Right renal cortex interstitium (tissue), 3 donors: ENCODE measurements at places on chromosomes 16 and 17. TPM values are rescaled to one million over a fixed set of nuclear protein-coding genes. Genes with fewer than 3 reads are reported as not detected.

Gene GNGT2
- polyA plus RNA-seq = 2.2 TPM

DNA sequence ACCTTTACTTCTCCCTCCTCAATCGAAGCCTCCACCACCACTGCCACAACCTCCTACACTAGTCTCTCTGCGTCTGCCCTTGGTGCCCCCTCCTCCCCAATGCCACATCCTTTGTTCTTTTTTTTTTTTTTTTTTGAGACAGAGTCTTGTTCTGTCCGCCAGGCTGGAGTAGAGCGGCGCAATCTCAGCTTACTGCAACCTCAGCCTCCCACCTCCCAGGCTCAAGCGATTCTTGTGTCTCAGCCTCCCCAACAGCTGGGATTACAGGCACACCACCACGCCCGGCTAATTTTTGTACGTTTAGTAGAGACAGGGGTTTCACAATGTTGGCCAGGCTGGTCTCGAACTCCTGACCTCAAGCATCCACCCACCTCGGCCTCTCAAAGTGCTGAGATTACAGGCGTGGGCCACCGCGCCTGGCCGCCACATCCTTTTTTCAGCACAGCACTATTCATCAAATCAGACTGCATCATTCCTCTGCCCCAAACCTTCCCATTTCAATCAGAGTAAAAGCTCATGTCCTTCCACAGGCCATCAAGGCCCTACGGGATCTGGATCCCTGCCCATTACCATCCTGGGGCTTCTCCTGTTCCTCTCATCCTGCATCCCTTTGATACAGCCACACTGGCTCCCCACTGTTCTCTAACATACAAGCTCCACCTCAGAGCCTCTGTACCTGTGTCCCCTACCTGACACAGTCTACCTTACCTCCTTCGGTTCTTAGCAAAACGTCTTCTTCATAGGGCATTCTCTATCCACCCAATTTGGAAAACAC, 2.0 kb downstream of the KLHL11 start:
- no peak for DNase-seq

- no peak for DNase-seq
Measured at GRCh38 chr17:56665864-56666263, 72.4 kb downstream of the NOG start.

Gene KRTAP4-11
- polyA plus RNA-seq = not detected

- no peak for DNase-seq
Measured at GRCh38 chr16:80894091-80894490, 89.7 kb upstream of the CDYL2 start.

- DNase-seq = no peak
Measured at GRCh38 chr17:75418531-75418930, 13.1 kb upstream of the GRB2 start.

GRCh38 chr17:82647593-82648164, 565 bp downstream of the WDR45B start:
- no peak for DNase-seq

- no peak for DNase-seq
Measured at GRCh38 chr16:80846680-80847079, 42.3 kb upstream of the CDYL2 start.

Gene FOXC2
- polyA plus RNA-seq = 40.1 TPM

Gene CHST5
- 0.78 TPM for polyA plus RNA-seq

DNA sequence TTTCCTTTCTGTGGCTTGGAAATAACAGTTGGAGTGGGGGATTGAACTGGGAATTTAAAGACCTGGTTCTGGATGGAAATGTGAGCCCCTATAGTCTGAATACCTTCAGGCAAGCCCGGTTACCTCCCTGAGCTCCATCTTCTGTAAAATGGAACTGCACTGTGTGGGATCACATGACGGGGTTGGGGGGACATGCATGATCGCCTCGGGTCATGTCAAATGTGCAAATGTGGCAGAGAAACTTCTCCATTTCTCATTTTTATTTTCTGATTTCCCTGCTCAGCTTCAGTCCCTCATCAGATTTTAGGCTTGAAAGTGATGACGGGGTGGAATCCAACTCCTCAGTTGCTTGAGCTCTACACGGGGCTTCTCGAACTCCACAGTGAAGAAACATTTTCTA, 1.5 kb downstream of the MT1B start:
- DNase-seq = no peak

Gene CDC6
- 23.5 TPM for polyA plus RNA-seq

GRCh38 chr17:80474961-80475909, 1.2 kb downstream of the NPTX1 start:
- DNase-seq = no peak

- no peak for DNase-seq
Measured at GRCh38 chr17:65109990-65110680, 27.0 kb upstream of the RGS9 start.

DNA sequence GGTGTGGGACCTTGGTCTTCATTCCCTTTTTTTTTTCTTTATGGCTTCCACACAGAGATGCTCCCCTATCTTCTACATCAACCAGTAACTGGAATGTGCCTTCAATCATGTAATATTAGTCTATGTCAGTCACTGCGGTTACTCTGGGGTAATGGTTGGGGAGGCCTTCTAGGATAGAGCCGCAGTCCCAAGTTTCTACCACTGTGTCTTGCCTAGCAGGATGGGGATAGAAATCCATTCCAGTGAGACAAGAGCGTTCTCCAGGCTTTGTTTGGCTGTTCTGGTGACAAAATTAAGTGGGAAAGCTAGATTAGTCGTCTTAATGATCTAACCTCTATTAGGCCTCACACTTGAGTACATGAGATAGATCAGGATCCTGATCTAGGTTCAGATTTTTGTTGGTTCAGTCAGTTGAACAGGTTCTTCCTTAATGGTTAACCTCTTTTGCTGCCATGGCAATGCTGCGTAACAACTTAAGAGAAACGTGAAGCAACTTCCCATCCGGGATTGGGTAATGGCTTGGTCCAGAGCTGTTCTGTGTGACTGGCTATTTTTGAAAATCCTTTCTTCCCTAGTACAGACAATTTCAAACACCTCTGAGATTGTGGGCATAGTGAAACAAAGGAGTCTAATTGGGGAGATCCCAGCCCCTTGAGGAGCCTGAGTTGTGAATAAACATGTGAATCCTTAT, 8.7 kb downstream of the MSL1 start:
- no peak for DNase-seq

Gene ABCC12
- polyA plus RNA-seq = not detected

DNA sequence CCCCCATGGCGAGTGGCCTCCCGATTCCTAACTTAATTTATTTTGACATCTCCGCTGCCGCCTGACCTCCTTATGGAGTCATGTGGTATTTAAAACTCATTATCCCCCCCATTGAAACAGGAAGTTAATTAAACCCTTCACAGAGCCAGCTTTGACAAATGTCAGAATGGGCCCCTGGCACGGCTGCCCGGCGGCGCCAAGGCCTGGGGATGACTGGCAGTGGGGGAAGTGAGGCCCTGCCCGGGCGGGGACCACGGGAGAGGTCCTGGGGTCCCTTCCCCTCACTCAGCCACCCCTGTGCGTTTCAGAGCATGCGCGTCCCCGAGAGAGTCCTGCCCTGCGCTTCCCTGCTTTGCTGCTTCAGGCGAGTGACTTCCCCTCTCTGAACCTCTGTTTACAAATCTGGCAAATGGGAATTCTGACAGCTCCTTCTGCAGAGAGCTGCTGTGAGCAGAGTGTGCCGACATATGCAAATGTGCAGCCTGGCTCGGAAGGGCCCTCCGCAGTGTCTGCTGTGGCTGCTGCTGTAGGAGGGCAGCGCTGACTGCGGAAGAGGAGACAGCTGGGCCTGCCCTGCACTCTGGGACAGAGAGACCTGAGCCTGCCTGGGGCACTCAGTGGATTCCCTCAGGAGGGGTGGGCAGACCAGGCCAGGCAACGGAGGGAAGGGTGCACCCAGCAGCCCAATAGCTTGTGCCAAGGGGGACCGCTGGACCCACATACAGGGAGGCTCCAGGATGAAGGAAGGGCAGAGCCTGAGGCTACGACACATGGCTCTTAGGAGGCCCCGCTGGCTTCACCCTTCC, 4.4 kb upstream of the ZFPM1 start:
- DNase-seq = no peak

Gene HSD17B1
- 4.1 TPM for polyA plus RNA-seq

Gene ZNF385C
- polyA plus RNA-seq = 7.8 TPM

Gene ZNF200
- 14.6 TPM for polyA plus RNA-seq

Gene SOCS1
- polyA plus RNA-seq = 3.4 TPM

GRCh38 chr17:4712526-4712925, 2.1 kb downstream of the ARRB2 start:
- no peak for DNase-seq

DNA sequence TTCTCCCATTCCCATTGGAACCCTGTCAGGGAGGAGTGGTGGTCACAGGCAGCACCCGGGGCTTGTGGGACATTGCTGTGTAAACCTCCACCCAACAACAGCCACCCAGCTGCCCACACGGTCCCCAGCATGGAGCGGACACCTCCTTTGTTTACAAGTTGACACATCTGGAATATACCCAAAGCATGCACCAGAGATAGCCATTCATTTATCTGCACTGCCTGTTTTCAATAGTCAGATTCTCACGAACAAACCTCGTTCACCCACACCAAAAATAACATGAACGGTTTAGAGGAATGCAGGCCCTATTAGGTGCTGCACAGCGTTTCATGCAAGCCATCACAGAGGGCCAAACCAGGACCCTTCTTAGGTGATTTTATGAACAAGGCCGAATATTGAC, 244.8 kb downstream of the FOXL1 start:
- no peak for DNase-seq

DNA sequence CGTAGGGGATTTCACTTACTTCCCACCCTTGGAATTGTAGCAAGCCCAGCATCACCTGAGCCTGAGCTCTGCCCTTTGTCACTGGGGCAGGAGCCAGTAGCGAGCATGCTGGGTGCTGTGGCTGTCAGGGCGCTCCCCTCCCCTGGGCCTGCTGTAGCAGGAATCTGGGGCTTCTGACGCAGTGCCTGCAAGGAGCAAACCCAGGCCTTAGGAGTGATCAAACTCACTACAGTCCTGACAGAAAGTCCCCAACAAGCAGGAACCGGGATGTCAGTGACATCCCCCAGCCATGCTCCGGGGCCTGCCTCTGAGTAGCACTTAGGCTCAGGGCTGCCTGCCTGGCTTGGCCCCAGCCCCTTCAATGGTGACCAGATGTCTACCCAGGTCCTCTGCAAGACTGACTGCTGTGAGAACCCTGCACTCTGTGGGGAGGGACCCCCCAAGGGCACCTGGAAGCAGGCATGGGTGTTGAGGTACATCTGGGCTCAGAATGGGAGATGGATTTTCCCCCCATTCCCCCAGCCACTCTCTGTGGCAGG, 23.5 kb downstream of the PLD6 start:
- DNase-seq = no peak

- DNase-seq = no peak
Measured at GRCh38 chr17:11690681-11691080, 92.4 kb downstream of the DNAH9 start.

DNA sequence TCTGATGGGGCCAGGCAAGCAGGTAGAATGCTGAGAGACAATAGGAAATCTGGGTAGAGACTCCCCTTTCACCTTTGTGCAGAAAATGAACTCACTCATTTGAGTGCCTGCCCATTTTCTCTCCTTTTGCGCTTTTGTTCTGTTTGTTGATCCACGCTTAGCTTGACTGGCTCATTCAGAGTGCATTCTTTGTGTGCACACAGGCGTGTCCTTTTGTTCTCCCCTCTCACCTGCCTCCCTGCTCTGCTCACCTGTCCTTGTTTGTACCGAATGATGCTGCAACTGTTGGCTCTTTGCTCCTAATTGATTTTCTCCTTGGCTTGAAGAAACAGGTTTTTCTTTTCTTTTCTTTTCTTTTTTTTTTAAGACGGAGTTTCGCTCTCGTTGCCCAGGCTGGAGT, 15.8 kb downstream of the PGS1 start:
- no peak for DNase-seq

- DNase-seq = no peak
Measured at GRCh38 chr16:88064889-88065746, 113.9 kb downstream of the BANP start.

DNA sequence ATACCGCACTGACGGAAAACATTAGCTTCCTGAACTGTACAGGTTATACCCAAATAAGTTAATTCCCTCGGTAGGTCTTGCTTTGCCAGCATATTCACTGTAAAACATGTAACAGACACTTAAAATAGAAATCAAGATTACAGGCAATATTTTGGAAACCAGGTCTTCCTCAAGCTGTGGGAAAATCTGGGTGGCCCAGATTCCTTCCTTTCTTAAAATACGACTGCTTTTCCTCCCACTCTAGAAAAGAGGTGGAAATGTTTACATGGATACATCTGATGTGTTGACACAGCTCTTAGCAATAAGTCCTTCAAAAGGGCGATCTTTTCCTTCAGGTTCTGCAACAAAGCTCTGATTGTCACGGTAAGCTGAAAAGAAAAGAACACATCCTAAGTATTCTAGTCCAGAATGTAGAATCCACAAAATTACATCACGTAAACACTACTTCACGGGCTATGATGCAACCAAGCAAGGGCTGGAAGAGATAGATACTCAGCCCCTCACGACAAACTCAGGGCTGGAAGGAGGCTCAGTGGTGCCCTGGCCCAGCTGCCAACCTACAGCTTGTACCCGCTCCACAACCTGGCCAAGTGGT, 18.4 kb downstream of the STX8 start:
- DNase-seq = no peak

DNA sequence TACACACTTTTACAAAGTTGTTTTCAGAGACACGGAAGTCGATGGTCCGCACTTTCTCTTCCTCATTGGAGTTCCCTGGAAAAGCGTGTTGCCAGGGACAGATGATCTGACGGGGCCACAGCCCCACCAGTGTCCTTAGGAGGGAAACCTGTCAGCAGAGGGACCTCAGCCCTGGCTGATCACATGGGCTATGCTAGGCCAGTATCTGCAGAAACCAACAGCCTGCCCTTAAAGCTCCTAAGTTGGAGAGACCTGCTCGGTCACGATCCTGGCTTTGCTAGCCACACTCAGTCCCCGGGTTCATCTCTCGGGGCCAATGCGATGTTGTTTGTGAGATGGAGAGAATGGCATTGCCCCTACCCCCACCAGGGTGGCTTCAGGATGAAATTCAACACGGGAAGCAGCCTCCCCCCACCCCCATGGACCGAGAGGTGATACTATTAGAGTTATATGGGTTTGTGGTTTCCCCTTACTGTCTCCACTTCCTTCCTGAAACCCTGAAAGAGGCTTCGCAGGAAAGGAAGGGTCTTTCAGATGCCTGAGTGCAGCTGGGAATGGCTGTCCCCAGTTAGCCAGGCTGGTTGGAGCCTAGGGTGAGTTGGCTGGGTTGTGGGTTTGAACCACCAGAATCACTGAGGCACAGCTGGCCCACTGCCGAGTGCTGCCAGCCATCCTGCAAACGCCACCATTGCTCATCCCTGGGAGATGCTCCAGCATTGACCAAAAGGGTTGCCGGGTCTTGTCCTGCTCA, 16.6 kb downstream of the RMI2 start:
- no peak for DNase-seq

DNA sequence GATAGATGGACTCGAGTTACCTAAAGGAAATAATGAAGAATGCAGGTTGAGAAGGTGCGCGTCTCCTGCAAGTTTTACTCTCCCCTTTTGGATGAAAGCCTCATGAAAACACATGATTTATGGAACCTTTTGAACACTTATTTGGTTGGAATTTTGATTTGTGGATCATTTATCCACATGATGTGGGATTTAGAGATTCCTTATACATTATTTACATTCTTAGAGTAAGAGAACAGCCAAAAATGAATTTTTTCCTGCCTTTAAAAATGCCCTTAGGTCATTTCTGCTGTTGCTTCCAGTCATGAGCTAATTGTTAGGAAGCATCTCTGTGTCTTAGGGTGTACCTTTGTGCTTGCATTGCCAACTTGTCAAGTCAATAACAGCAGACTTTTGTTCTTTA, 99.9 kb downstream of the RPTOR start:
- DNase-seq = no peak

Gene IGSF6
- polyA plus RNA-seq = 2.8 TPM

Gene C17orf67
- polyA plus RNA-seq = 1.1 TPM
